Aorta (tissue), 5 donors: ENCODE measurements at places on chromosomes 7 and 10. TPM values are rescaled to one million over a fixed set of nuclear protein-coding genes. Genes with fewer than 3 reads are reported as not detected.
A peak's percentile ranks its signal among the peaks of the same experiment; 100 is the strongest.

ITIH5 gene
- total RNA-seq = 23.3 TPM

DNA sequence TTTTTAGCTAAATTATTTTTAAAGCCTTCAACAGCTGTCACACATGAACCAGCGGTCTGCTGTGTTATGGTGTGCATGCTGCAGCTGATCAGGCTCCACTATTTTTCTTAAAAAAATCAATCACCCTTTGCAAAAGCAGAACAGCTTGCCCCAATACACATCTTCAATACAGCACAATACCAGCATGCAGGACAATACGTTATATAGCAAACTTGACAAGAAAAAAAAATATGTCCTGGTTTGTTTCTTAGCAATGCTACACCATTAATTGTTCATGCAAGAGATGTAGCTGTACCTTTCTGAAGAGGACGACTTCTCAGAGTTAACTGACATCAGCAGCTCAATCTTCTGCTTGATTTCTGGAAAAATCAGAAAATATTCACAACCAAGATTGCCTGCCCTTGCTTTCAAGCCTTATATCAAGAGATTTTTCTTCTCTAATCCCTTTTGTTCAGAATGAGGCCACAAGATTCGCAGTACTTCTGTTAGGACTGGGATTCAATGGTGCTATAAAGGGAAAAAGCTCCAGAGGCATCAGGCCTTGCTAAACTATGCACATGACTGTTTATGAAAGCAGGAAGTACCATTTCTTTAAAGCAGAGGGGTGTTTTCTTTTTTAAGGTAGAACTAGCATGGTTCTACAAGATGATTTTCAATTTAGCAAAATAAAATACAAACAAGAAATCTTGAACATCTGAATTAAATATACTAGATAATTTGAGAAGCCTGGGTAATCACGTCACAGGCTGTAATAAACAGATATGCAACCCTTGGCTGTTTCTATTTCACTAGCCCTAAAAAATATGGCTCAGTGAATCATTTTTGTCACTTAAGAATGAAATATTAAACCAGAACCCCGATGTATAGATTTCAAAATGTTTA, 120.0 kb downstream of the SRPK2 start:
- DNase-seq = no peak

TMEM196 gene
- 0.30 TPM for total RNA-seq

ZNF92 gene
- 9.1 TPM for total RNA-seq

GRCh38 chr7:142774826-142775225, 4.1 kb downstream of the PRSS2 start:
- DNase-seq = no peak

DNA sequence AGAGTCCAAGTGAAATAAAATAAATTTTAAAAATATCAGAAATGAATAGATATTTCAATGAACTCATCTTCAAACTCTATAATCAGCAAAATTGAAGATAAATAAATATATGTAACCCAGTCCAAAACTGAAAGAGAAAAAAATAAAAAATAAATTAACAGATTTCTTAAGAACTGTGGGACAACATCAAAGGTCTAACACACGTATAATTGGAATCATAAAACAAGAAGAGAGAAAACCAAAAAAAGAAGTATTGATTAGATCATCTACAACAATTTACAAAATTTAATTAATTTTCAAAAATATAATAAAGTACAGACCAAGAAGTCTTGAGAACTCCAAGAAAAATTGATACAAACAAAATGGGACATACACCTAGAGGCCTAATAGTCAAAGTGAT, 625.8 kb upstream of the SORCS1 start:
- DNase-seq = no peak

- peak; percentile 47 for DNase-seq
These were observed 57.1 kb downstream of the PLPP4 start for GRCh38 chr10:120514035-120514620.

PLXNA4 gene
- total RNA-seq = 30.1 TPM

KAZALD1 gene
- total RNA-seq = 17.6 TPM

MYL10 gene
- not detected for total RNA-seq

PON1 gene
- not detected for total RNA-seq

DNA sequence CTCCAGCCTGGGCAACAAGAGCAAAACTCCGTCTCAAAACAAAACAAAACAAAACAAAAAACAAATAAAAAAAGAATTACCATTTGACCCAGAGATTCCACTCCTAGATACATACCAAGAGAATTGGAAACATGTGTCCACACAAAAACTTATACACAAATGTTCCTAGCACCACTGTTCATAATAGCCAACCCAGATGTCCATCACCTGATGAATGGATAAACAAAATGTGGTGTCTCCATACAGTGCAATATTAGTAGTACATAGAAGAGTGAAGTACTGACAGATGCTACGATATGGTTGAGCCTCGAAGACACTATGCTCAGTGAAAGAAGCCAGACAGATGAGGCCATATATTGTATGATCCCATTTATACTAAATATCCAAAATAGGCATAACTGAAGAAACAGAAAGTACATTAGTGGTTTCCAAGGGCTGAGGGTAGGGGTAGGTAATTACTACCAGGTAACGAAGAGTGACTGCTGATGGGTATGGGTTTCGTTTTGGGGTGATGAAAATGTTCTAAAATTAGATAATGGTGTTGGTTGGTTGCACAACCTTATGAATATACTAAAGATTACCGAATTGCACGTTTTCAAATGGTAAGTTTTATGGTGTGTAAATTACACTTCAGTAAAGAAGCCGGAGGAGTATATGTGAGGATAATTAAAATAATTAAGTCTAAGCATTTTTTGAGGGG, 20.0 kb downstream of the MYO1G start:
- no peak for DNase-seq

PRLHR gene
- not detected for total RNA-seq

DNA sequence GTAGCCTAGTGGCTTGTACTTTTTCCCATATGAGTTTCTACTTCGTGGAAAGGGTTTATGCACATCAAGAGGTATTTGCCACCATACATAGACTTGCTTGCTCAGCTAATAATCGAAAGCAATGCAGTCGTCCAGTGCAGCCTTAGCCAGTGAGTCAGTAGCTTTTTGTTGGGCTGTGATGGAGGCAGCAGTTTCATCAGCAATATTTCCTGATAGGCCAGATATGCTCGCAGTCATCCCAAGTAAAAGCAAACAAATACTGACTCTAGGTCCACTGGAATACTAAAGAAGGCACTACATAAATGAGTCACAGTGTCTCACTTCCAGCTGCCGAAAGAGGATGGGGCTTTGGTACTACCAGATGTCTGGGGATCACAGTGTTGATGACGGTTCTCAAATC, 2.1 kb upstream of the BNIP3 start:
- DNase-seq = no peak

NAT16 gene
- not detected for total RNA-seq

ZNF735 gene
- not detected for total RNA-seq

GRCh38 chr7:111401516-111401915, 160.8 kb downstream of the IMMP2L start:
- no peak for DNase-seq

HTR5A gene
- not detected for total RNA-seq

SFRP4 gene
- 98.6 TPM for total RNA-seq

CHRM2 gene
- not detected for total RNA-seq

GRCh38 chr10:34178756-34179155, 636.3 kb downstream of the PARD3 start:
- DNase-seq = no peak

PDK4 gene
- total RNA-seq = 294 TPM

DNA sequence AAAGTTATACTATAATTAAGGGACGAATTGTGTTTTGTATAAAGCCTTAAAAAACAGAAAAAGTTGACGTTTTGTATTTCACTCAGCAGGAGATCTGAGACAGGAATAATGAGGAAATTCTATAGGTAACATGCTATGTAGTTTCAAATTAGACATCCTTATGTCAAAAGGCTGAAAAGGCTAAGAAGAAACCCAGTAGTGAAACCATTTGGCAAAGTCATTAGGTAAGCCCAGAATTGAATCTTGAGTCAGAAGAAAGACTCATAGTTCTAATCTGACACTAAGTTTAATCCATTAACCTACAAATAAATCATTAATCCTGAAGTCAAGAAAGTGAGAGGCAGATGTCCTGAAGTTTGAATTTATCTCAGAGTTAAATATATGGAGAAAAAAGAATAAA, 79.3 kb downstream of the RNF133 start:
- DNase-seq = no peak

COL26A1 gene
- not detected for total RNA-seq

- DNase-seq = no peak
These were observed 3.2 kb upstream of the PPP1R3A start for GRCh38 chr7:113922049-113922448.

GRCh38 chr10:28120043-28120749, 121.3 kb upstream of the ODAD2 start:
- DNase-seq = no peak

CFAP43 gene
- 0.19 TPM for total RNA-seq

DLX5 gene
- 1.1 TPM for total RNA-seq

NPTX2 gene
- total RNA-seq = 35.2 TPM

- DNase-seq = no peak
These were observed 117.9 kb upstream of the PRR15 start for GRCh38 chr7:29445736-29446135.

- DNase-seq = peak; percentile 35
These were observed at the start of gene PTPRZ1 for GRCh38 chr7:121872831-121873288. PTPRZ1 (plus strand) TSS chr7:121873161; CDS start chr7:121873500, 339 bp downstream.

FAM237B gene
- total RNA-seq = not detected

GRCh38 chr7:73988197-73988596, 39.8 kb upstream of the ELN start:
- DNase-seq = no peak

PRSS37 gene
- total RNA-seq = not detected

DNA sequence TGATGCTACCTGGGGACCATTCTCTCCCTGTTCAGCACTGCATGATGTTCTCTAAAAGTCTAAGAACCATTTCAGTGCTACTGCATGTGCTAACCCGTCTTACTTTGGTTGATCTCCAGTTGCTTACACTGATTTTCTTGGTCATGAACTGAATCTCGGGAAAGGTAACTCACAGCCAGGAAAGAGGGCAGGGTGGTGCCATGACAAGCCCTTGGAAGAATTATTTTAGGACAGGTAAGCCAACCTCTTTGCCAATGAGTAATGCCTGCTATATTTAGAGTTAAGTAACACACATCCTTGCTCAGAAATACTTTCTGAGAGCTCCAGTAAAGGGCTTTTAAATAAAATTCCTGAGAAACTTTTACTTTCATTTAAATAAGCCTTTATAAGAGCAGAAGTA, 126.7 kb downstream of the ARL4A start:
- DNase-seq = no peak

IFIT1 gene
- 17.9 TPM for total RNA-seq

GPR146 gene
- 17.4 TPM for total RNA-seq

DNA sequence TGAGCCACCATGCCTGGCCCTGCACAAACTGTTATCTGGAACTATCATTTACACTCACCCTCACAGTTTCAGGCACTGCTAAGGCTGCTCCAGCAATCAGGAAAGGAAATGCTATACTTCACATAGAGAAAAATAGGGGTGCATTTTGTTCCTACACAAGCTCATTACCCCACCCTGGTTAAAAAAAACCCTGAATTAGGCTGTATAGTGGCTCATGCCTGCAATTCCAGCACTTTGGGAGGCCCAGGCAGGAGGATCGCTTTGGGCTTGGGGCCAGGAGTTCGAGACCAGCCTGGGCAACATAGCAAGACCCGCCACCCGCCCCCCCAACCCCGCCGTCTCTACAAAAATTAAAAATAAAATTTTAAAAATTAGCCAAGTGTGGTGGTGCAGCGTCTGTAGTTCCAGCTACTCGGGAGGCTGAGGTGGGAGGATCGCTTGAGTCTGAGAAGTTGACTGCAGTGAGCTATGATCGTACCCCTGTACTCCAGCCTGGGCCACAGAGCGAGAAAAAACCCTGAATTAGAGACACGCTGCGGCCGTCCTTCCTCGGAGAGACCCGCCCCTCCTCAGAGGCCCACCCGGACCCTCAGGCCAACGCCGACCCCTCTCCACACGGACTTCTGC, 539 bp downstream of the PTCD1 start:
- no peak for DNase-seq

DNA sequence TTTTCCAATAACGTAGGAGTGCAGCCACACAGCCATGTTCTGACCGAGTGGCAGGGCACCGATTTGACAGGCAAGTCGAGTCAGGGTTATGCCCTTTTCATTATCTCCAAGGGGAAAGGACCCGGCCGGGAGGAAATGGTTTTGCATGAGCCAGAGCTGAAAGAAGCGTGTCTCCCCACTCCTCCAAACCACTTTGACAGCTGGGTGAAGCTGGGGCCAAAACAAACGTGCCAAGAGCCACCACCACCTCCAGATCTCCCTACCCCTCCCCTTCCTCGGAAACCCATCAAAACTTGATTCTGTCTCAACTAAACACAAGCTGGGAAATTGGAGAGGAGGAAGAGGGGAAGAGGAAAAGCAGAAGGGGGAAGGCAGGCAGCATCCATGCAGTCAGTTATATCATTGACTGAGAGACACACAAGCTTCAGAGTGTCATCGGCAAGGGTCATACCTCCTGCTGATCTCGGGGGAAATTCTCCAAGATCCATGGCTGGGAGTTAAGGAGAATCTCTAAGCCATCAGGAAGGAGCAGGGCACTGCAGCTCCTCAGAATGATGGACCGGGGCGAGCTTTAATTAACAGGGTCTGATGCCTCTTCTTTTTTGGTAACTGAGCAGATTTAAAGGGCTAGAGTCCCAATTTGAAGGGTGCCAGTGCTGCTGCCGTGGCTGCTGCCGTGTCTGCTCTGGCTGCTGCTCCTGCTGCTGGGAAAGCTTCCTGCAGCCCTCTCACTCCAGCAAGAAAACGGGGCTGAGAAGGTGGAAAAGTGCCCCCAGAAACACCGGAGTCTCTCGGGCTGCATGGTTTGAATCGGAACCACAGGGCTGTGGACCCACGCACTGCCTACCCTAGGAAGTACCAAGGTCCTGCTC, 34.7 kb upstream of the CALN1 start:
- DNase-seq = no peak

DNA sequence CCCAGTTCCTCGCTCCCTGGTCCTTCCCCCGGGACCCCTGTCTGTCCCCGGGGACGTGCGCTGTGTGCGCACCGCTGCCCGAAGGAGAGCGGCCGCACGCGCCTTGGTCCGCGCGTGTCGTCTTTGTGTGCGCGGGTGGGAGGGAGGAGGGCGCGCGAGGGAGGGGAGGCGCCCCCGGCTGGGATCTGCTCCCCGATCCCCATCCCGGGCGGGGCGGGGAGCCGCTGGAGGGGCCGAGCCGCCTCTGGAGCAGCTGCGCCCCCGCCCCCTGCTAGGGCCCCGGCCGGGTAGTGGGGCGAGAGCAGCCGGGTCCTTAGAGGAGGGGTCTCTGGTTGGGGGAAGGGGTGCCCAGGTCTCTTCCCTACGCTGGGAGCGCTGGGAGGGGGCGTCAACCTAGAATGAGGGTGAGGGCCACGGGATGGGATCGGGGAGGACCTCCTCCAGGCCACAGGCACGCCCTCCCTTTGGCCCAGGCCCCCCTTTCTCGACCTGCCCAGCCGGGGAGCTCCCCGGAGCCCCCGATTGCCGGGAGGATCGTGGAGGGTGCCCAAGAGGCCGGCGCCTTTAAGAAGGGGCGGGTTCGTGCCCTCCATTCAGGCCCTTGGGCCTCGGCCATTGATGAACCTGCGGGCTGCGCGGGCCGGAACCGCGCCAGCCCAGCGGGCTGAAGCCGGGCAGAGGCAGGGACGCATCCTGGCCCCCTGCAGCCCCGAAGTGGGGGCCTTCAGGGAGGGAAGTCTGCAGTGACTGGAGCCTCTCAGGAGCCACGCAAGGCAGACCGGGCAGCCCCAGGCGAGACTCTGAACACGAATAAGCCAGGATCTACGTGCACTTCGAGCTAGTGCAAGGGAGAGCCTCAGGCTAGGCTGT, 678 bp downstream of the SH2B2 start:
- no peak for DNase-seq
